ENCODE measurements at places on chromosomes 3 and 15. TPM values are rescaled to one million over a fixed set of nuclear protein-coding genes. Genes with fewer than 3 reads are reported as not detected.

FGF12 gene
- total RNA-seq, result not detected

IL17RD gene
- total RNA-seq, result not detected

NME9 gene
- not detected for total RNA-seq

DUOX2 gene
- not detected for total RNA-seq

THPO gene
- not detected for total RNA-seq

KATNBL1 gene
- 40.5 TPM for total RNA-seq

ANKUB1 gene
- total RNA-seq, result not detected

A4GNT gene
- total RNA-seq, result not detected

FOXB1 gene
- 0.52 TPM for total RNA-seq

FAM81A gene
- 4.7 TPM for total RNA-seq

ACTRT3 gene
- 0.66 TPM for total RNA-seq

DNASE1L3 gene
- not detected for total RNA-seq

MAGEL2 gene
- not detected for total RNA-seq

SPRED1 gene
- total RNA-seq, result 0.79 TPM

PLSCR4 gene
- not detected for total RNA-seq

FAM174B gene
- total RNA-seq, result 3.3 TPM

MESD gene
- total RNA-seq, result 27.0 TPM

All from activated CD8-positive, alpha-beta T cell treated with anti-CD3 and anti-CD28 coated beads, Interleukin-2, amount 10 ng/mL, durations not matched to agents 7 days and 5 days (primary cell).